ENCODE measurements at places on chromosomes 12 and 14.

GRCh38 chr14:97271451-97271960 is 474.3 kb downstream of the VRK1 start:
- DNase-seq, result no peak

GRCh38 chr12:49279706-49280159 is 14.9 kb downstream of the TUBA1C start:
- no peak for DNase-seq

- DNase-seq, result no peak
Measured at GRCh38 chr14:24607635-24608514, 1.6 kb downstream of the GZMH start.

DNA sequence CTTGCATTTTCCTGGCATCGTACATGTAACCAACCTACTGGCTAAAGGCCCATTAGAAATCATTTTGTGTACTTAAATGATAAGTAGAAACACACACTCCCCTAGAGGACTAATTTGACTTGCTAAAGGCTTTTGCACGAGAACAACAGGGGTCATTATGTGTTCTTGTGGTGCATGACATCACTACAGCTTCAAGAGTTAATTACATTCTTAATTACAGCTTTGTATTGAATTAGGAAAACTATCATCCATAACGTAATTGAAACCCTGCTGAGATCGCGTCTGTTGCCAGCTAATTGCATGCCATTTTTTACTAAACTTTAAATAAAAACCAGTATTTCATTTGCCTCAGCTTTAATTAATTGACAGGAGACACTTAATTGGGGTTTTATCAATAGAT is 51.4 kb downstream of the TMEM132C start:
- DNase-seq, result no peak

GRCh38 chr14:102020058-102020971 is 55.9 kb downstream of the DYNC1H1 start:
- peak; percentile 25 for DNase-seq

DNA sequence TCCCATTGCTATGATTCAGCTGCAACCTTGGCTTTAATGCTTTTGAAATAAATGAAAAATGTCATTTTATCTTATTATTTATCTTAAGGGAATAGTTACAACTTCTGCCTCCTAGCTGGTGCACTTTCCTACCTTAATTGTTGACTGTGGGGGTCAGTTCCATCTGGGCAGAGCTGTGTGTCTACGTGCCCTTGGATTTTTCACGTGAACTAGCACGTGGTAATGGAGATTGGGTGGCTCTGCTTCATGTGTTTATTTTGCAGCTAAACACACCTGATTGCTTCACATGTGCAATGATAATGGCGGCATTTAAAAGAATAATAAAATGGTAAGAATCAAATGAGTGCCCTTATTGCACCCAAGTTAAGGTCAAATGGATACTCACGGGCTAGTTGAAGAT is 10.6 kb upstream of the PELI2 start:
- DNase-seq, result no peak

GRCh38 chr14:68554231-68554630 is 238.6 kb downstream of the ZFP36L1 start:
- DNase-seq, result no peak

- no peak for DNase-seq
Measured at GRCh38 chr12:121717041-121717699, 4.6 kb downstream of the TMEM120B start.

DNA sequence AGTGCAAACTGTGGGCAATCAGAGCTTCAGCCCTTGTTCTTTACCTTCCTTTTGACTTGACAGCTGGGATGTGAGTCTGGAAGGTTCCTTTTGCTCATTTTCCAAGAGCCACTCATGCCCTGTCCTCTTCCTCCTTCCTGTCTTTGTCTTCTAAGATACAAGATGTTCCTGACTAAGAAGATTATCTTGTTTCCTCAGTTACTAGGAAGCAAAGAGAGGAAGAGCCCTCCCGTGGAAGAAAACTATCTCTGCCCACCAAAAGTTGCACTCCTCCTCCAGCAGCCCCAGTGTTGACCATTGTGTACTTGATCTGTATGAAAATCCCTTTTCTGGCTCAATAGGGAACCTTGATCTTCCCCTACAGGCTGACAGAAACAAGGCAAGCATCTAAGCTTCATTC is 138.0 kb downstream of the C12orf75 start:
- no peak for DNase-seq

DNA sequence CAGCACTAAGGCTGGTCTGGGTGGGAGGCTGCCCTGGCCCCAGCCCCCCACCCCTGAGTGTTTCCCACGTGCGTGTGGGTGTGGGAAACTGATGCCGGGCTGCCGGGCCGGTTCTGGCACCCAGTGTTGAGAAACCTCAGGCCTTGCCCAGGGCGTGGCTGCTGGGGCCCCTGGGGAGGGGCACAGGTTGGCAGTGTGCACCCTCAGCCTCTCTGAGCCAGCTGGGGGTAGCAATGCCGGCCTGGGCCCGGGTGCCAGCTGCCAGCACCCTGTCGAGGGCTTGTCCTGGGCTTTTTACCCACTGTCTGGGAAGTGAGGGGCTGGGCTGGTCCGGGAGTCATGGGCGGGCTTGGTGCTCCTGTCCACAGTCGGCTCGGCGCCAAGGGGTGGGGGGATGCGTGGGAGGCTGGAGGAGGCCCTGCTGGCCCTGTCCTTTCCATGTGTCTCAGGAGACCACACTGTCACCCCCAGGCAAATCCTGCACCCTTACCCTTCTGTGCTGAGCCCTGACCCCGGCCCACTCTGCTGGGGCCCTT is 15.7 kb downstream of the ASPG start:
- DNase-seq, result no peak

- peak; percentile 77 for DNase-seq
Measured at GRCh38 chr12:122203301-122204166, at the start of gene B3GNT4. B3GNT4 (plus strand) TSS chr12:122203709; CDS start chr12:122204619, 910 bp downstream.

DNA sequence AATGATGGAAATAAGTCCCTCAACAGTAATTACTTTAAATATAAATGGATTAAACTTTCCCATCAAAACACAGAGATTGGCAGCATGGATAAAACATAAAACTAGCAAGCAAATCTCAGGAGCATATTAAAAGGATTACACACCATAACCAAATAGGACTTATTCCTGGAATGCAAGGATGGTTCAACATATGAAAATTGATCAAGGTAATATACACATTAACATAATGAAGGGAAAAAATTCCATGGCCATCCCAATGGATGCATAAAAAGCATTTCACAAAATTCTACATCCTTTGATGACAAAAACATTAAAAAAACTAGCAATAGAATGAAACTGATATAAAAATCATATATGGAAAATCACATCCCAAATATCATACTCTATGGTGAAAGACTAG is 13.6 kb downstream of the CACNA2D4 start:
- DNase-seq, result no peak

DNA sequence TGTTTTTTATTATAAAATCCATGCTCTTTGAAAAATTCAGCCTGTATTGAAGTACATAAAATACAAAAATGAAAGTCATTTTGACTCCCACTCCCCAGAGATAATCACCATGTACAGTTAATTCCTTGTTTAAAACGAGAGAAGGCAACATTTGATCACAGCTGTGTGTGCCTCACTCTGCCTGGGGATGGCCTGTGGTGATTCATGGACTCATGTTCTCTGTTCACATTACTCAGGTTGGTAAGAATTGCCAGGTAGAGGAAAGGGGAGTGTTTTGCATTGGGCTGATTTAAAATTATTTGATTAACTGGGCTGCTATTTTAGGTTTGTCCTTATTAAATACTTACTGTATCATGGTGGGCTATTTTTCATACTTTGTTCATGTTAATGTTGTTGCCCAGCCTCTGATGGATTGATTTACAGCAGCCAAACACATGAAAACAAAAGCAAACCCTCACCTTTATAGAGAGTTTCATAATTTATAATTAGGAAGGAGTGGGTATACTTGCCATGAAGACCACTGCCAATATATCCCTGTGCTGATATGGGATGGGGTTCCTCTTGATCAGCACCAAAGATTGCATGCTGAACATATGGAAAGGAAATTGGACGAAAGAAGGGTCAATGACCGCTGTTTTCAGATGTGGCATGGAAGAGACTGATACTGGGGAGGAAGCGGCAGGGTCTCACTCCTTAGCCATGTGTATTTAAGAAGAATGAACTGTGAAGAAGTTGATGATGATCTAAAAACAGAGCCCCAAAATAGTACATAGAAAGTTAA is 3.0 kb downstream of the ZBTB1 start:
- DNase-seq, result no peak
